ENCODE measurements at places on chromosomes 4 and X.

- no peak for DNase-seq
Observed at GRCh38 chr4:1574601-1575417, 109.3 kb downstream of the FAM53A start.

DNA sequence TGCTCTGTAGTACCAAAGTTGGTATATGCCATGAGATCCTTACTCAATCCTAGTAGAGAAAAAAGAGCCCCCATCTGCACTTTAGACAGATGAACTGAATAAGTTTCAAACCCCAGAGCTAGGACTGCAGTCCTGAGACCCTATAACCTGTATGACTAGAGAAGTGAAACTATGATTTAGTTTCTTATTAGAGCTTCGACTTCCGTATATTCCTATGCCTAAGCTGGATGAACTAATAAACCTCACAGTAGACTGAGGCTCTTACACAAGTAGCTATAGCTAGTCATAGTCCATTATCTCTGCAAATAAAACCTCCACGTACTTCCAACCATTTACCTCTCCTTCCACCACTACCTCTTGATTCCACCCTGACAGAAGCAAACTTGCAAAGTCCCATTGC, 6.3 kb upstream of the OTUD4 start:
- DNase-seq: no peak

GRCh38 chr4:101348995-101349800, 1.9 kb upstream of the PPP3CA start:
- DNase-seq: no peak

GRCh38 chr4:5626913-5627312, 81.4 kb downstream of the EVC2 start:
- no peak for DNase-seq

DNA sequence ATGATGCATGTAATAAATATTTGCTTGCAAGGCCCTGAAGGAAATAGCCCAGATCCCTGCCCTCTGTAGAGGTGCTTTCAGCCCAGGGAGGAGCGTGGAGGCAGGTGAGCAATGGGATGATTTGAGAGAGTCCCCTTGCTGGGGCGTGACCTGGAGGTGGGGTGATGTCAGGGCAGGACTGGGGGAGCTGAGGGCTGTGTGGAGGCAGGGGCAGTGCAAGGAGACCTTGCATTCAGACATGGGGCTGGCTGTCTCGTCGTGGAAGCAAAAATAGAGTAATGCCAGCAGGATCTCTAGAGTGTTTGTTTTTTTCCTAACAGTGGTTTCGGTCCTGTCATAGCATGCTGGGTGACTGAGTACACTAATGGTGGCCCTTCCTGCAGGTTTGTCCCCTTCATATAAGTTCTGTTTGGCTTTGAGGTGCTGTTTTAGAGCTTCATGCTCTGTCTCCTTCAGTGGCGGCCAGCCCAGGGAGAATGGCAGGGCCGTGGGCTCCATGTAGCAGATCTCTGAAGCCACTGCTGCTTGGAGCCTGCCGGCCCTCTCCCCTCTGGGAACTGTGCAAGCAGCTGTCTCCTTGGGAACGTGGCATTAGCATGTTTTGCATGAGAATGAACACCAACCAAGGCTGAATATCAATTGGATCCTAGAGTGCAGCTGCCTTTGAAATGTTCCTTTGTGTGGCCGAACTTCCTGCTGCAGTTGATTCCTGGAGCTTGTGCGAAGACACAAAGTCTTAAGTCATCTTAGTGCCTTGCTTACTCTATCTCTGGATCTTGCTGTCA, 39.3 kb upstream of the CLDN34 start:
- DNase-seq: no peak

DNA sequence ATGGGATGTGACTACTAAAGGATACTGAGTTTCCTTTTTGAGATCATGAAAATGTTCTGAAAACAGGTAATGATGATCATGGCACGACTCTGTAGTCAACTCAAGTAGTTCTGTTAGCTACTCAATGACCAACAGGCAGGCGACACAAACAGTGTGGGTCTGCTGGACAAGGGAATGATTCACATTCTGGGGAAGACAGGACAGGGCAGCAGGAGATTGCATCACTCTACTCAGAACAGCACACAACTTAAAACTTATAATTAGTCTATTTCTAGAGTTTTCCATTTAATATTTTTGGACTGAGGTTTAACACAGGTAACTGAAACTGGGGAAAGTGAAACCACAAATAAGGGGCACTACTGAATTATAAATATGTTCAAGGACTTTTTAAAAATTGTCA, 365.2 kb downstream of the PRDM5 start:
- DNase-seq: no peak

DNA sequence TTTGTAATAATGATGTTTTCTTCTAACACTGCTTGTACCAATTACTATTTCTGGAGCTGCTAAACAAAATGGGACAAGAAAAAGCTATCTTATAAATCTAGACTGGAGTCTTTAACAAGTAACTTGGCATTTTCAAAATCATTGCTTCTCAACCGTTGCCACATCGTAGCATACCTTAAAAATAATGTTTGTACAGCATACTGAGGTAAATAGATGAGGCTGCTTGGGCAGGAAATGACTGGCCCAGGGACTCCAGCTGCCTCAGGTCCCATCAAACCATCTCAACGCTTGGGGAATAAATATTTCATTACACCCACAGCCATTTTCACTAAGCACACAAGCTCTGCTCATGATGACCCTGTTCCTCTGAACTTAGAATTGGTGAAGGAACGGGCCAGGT, 115.1 kb downstream of the SPANXA1 start:
- DNase-seq: no peak

GRCh38 chrX:130878350-130879341, 24.4 kb downstream of the ENOX2 start:
- no peak for DNase-seq

DNA sequence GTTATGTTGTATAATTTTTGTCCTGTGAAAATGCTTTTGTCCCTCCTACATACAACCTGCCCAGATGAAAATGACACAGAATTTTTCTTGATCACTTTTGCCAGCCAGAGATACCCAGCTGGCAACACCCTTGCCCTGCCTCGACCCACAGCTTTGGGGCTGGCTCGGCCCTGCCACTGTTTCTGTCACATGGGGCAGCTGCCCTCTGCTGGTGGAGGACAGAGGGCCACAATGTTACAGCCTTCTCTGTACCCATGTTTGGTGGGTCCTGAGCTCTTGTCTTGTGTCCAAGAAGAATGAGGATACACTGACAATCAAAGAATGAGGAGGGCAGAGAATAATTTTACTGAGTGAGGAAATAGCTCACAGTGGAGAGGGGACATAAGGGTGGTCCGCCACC, 31.1 kb downstream of the BMP15 start:
- no peak for DNase-seq

- DNase-seq: no peak
Observed at GRCh38 chr4:54709400-54709799, 51.6 kb downstream of the KIT start.

- DNase-seq: no peak
Observed at GRCh38 chr4:24511371-24512063, 72.8 kb downstream of the DHX15 start.

GRCh38 chr4:115275615-115276014, 162.2 kb upstream of the NDST4 start:
- DNase-seq: no peak

GRCh38 chr4:35950442-35950841, 293.9 kb downstream of the ARAP2 start:
- no peak for DNase-seq

- no peak for DNase-seq
Observed at GRCh38 chr4:153228512-153229140, 24.4 kb downstream of the TRIM2 start.

GRCh38 chr4:154562697-154563254, at the start of gene FGB:
Gene FGB (plus strand): TSS chr4:154563011. CDS start chr4:154563019, 8 bp downstream.
- DNase-seq: no peak

DNA sequence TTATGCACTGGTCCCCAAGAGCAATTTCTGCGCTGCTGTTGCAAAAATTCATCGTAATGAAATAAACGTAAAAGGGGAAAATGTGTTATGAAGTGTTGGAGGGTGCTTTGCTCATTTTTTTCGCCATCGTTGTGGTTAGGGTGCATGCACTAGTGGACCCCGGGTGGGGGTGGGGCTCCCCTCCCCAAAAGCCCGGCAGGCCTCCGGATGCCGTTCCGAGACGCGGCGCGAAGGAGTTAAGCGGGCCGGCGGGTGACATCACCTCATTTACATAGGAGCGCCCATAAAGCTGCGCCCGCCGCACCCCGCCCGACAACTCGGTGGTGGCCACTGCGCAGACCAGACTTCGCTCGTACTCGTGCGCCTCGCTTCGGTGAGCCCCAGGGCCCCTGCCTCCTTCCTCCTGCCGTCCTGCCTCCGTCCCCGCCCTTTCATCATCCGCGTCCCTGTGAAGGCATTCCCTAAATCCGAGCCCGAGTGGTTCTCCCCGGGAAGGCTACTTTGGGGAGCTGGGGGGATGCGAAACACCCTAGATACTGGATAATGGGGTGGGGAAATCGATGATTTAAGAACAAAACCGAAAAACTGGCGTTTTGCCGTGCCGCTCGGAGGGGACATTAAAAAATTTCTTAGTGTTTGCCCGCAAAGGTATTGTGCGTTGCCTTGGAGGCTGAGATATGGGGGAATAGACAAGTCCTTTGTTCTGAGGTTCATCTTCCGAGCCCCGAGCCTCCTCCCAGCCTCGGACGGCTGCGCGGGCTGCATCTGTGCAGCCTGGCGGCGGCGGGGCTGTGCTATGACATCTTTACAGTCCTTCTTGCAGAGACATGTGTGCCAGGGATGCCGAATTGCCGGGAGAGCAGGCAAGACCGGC, at the start of gene TMSB4X:
Gene TMSB4X, plus strand, starts transcription at position 315 of the 874 bp plus-strand sequence.
- peak; percentile 31 for DNase-seq

DNA sequence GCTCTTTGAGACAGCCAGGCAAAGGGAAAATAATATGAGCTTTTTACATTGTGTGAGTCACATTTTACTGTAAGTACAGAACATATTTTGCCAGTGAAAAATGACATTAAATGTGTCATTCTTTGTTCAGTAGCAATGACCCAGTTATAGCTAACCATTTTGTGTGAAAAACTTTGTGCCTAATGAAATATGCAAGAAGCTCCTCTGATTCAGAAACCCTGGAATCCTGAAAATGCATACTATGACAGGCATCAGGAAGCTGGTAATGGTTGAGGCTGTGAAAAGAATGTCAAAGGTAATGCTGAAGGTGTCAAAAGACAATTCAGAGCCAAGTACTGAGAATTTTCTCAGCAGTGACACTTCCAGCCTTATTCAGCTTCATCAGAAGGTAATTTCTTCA, 549.5 kb upstream of the SMIM31 start:
- DNase-seq: no peak

- DNase-seq: no peak
Observed at GRCh38 chr4:100581337-100581736, 63.5 kb upstream of the EMCN start.

DNA sequence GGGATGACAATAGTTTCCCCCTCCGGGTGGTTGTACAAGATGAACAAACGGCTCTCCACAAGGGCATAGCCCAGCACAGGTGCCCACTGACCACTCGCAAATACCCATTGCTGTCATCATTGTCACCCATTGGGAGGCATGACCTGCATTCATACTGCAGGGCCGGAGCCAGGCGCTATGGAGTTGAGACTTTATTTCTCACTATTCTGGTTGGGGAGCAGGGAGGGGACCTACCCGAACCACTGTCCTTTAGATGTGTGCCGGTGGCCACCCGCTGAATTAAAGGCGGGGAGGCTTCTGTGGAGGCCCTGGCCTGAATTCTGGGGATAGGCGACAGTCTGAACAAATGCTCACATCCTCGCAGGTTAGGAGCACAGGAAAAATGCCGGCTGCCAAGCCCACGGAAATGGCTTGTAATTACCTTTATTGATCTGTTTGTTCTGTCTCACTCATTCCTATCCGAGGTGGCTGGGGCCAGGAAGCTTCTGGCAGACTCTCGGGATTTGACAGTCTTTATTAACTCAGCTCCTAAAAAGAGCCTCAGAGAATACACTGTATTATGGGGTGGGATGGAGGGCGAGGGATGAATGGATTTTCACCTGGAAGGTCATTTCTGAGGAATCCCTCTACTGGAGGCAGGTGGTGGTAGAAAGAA, 125.1 kb upstream of the PSAPL1 start:
- no peak for DNase-seq

- DNase-seq: no peak
Observed at GRCh38 chrX:97527725-97528124, 644.0 kb downstream of the RPA4 start.

DNA sequence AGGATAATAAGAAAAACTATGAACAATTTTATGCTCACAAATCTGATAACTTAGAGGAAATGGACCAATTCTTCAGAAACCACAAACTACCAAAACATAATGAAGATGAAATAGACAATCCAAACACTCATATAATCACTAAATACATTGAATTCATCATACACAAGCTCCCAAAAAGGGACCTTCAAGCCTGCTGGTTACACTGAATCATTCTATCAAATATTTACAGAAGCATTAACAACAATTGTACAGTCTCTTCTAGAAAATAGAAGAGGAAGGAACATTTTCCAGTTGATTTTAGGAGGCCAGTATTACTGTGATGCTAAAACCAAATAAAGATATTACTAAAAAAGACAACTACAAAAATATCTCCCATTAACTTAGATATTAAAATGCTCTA, 88.3 kb downstream of the IL15 start:
- DNase-seq: no peak

DNA sequence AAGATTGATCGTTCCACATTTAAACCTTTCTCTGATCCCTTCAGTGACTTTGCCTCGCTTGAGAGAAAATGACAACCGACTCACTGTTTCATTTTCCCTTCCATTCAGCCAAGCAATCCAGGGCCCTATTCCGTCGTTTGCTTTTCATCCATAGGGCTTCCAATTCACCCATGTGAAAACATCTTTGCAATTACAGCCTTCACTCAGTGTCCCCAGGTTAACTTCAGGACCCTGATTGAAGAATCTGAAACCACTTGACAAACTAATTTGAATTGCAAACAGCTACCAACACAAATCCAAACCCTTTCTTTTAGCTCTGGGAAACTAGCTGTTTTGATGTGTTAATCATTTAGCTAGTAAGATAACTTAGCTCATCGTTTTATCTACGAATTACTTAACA, 120.2 kb upstream of the FAM9C start:
- no peak for DNase-seq

GRCh38 chr4:125169192-125169591, 145.6 kb upstream of the FAT4 start:
- no peak for DNase-seq

- no peak for DNase-seq
Observed at GRCh38 chr4:32180086-32180485, 1459.9 kb downstream of the PCDH7 start.

GRCh38 chr4:186294160-186294559, 28.2 kb downstream of the F11 start:
- DNase-seq: no peak

DNA sequence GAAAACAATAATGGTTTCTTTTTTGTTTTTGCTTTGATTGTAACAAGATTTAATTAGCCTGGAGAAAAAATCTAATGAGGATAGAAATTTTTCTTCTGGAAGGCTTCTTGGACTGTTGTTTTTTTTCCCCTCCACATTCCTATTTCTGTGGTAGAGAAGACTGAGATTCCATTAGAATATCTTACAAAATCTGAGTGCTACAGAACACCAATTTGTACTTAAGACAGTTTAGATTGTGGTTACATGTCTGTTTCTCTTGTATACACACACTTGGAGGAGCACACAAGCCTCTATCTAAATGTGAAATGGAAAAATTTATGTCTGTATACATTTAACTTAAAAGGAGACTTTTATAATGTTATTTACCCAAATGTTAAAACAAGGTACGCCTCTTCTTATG, 176.9 kb upstream of the ARSJ start:
- no peak for DNase-seq
